ENCODE measurements at places on chromosomes 12 and 14.

- no peak for DNase-seq
Observed at GRCh38 chr12:1103632-1104031, 112.6 kb downstream of the ERC1 start.

DNA sequence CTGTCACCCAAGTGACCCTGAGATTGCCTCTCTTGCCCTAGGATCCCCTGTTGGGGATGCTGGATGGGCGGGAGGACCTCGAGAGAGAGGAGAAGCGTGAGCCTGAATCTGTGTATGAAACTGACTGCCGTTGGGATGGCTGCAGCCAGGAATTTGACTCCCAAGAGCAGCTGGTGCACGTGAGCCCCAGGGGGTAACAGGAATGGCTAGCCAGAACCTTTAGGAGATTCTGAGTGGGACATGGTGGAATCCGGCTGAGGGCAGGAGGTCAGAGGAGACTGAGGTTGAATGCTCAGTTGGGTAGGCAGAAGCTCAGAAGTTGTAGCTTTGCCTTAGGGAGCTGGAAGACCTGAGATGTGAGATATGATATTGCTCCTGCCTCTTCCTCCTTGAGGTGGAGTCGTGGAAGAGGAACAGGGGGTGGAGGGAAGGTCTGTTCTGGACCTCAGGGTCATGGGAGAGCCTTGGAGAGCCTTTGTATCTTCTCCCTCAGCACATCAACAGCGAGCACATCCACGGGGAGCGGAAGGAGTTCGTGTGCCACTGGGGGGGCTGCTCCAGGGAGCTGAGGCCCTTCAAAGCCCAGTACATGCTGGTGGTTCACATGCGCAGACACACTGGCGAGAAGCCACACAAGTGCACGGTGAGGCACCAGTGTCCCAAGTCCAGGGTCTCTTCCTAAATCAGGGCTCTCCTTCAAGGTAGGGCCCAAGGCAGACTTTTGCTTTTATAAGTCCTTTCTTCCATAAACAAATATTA is 6.3 kb downstream of the GLI1 start:
- no peak for DNase-seq

GRCh38 chr12:65681226-65681625 is 143.1 kb upstream of the HMGA2 start:
- DNase-seq: no peak

- DNase-seq: no peak
Observed at GRCh38 chr12:49720214-49720613, 13.0 kb upstream of the FMNL3 start.

- DNase-seq: no peak
Observed at GRCh38 chr12:67996347-67996746, 7.1 kb downstream of the IFNG-AS1 start.

DNA sequence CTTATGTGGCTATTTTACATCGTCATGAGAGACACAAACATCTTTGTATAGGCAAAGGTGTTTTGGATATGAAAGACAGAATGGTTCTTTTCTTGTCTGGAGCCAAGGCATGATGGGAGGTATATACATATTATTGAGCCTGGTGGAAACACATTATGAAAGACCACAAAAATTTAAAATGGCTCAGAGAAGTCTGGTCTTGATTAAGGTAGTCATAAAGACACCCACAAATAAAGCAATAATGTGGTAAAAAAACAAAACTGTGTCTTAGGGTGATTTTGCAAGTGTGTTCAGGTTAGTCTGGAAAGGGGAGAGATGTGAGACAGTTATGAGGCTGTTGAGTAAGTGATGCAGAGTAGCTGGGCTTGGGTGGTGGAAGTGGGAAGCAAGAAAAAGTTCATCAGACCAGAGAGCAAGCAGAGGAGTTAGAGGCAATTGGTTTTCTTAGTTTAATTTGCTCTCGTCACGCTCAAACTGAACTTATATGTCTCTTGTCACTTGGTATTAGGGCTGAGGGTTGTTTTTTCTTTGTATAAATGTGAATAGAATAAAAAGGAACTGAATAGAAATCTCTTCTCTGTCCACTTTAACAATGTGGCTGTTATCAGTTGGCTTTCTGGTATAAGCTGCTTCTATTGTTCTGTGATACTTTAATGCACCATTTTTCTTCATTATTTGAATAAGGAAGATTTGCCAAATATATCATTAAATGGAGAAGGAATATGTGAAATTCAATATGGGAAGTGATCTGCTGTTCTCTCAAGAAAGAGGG is 115.0 kb downstream of the AKAP6 start:
- DNase-seq: no peak

DNA sequence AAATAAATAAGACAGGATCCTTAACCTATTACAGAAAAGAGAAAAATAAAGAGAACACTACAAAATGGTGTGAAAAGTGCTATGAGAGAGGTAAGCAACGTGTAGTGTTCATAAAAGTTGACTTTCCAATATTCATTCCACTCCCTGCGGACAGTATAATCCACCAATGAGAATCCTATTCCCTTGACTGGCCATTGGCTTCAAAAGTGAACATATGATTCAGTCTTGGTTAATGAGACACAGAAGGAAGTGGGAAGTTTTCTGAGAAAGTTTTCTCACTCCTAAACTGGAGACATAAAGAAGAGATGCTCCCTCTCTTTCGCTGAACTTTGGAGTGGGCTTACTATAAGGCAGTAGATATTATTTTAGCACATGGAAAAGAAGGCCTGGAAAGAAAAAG is 153.1 kb downstream of the PAWR start:
- no peak for DNase-seq

- no peak for DNase-seq
Observed at GRCh38 chr12:85644508-85644907, 191.7 kb downstream of the RASSF9 start.

DNA sequence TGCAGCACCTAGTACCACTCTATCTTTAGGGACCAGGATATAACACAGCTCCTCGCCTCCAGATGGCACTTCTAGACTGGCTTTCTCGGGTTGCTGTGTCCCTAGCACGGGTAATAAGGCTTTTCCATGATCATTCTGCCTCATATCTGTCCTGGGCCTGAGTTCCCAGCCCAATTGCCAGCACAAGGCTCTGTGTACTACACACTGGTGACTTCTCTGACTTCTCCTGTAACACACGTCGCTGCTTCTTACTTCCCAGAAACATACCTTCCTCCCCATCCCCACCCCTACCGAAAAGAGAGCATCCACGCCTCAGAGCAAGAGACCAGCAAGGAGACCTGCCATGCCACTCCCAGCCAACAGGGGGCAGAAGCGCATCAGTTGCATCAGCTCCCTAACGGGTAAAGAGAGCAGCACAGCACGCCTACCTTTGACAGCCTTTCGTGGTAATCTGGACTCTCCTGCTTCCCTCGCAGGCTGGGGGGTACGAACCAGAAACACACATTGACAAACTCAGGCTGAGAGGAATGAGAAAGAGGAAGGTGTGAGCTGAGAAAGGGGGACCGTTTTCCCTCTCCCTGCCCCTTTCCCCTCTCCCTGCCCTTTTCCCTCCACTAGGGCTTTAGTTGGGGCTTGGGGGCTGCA is 21.2 kb upstream of the ZNF740 start:
- DNase-seq: peak; percentile 85

DNA sequence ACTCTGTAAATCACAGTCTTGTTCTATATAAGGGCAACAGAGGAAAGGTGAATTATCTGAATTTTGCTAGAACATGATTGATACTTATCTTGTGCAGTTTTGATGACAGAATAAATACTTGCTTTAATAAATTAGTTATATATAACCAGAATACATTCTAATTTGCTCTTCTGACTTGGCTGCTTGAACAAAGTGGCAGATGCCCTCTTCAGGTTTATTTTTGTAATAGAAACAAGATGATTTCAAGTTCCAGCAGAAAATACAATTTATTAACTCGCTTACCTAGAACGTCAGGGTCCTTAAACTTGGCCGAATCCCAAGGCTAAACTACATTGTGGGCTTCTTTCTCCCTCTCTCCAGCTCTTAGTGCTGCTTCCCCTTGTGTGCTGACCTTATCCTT is 57.6 kb upstream of the SSTR1 start:
- no peak for DNase-seq

DNA sequence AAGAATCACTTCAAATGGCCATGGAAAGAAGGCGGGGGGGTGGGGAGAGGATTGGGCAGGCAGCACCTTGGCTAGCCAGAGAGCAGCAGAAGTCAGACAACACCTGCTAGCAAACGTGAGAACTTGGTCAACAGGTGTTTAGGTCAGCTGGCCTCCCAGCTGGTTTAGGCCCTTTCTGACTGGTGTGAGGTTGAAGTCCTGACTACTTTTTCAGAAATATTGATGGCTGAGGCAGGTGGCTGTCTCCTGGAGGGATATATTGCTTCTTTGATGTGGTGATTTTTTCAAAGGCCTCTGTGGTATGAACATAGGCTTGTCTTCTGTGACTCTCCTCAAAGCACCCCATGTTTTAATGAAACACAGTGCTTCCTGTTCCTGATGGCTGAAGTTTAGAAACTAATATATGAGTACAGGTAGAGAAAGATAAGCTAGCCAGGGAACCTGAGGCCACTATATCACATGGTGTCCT is 238.2 kb upstream of the SSTR1 start:
- no peak for DNase-seq

DNA sequence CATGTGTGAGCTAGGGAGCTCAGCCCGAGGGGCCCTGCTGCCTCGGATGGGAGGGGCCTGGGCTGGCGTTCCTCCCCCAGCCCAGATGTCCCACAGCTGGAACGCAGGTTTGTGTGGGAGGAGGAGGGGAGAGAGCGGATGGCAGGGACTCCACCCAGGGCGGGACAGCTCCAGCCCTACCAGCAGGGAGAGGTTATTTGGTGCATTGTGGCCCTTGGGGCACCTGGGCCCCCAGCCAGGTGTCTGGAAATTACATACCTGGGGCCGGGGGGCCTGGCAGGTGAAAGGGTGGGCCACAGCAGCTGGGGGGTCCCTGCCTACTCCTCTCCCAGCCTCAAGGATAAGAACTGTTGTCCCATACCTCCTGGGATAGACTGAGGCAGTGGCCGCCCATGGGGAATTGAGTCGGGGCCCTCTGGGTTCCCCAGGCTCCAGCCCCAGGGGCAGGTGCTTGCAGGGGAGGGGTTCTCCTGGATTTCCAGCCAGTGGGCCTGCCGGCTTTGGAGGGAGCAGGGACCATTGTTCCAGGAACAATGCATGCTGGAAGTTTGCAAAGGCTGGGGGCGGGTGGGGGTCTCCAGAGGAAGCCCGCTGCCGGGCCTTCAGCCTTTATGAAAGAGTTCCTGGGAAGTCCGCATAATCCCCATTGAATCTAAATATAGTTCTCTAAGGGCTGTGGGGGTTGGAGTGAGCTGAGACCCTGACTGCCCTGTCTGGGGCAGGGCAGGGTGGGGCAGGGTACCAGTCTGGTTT is 1.2 kb downstream of the KIF26A start:
- no peak for DNase-seq

DNA sequence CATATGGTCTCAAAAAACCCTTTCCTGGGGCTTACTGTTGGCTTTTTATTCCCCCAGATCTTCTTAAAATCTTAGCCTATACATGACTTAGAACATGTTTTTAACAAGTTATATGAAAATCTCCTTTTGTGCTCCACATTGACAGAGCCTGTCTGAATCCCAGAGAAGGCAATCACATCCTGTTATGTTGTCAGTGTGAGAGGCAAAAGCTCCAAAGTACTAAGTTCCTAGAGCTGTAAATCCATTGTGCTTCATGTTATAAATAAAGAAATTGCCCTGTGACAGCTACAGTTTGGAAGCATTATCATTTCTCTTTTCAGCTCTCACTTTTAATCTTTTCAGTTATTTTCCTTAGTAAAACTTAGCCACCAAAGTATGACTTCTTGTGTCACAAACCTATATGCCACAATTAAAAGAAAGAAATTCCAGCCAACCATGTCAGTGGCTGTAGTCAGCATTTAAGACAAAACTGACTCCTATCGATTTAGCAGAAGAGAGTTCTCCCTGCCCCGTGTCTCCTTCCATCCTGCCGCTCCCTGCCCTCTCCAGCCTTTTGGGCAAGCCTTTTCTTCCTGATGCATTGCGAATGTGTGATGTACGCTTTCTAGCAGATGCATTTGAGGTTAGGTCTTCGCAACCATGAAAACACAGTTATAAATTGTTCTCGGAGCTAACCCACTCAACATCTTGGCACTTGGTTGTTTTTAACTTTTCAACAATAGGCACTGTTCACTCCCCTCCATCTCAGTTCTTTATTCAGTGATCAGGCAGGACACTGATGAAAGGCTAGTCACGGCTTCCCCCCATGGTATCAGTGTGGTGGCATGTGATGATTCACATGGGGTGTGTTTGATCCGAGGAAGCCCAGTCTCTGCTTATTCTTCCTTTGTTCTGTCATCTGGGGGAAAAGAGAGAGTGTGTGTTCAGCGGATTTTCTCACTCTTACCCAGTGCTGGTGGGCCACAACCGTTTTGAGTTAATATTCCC is 143.5 kb downstream of the SSPN start:
- no peak for DNase-seq

DNA sequence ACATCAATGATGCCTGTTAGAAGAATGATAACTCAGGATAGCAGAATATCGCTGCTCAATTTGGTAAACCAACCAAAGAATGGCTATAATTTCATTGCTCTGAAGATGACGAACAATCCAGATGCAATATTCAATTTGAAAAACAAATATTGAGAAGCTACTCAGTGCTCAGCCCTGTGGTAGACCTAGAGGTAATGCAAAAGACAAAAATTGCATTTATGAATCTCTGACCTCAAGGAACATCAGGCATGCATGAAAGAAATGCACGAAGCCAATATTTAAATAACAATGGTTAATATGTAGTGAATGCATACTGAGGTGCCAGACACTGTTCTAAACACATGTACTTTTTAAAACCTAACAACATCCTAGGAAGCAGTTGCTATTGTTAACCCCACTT is 298.6 kb upstream of the TMTC1 start:
- no peak for DNase-seq

DNA sequence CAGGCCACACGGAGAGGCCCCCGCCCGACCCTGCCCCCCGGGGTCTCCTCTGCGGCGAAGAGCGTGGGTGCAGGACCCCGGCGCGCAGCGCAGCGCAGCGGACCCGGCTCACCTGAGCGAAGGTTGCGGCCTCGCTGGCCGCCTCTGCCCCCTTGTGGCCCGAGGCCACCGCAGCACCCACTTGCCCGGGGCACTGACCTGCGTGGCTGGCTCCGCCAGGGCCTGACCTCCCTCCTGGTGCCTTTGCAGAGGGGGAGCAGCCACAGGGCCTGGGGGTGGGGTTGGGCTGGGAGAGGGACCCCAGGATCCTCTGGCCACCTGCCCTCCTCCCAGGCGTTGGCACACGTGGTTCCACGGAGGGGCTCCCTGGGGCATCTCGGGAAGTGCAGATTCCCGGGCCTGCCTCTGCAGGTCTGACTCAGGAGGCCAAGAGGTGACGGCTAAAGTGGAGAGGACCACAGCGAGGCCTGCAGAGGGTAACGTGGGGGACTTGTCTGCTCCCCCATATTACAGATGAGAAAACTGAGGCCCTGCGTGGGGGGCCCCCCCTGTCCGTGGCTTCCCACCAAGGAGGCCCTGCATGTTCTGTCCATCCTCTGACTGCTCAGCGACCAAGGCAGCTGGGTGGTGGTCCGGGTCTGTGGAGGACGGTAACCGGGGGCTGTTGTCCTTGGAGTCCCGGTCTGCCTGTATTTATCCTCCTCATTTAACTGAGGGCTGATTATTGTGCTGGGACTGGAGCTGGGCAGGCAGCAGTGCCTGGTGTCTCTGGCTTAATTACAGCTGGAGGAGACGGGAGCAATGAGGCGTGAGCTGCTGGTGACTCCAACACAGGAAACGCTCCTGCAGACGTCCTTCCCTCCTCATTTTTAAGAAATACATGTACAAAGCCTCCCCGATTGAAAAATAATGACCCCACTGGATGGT is 67.9 kb upstream of the BEGAIN start:
- DNase-seq: peak; percentile 25

GRCh38 chr14:42624980-42625761 is 1018.5 kb downstream of the LRFN5 start:
- no peak for DNase-seq

- DNase-seq: no peak
Observed at GRCh38 chr14:31283578-31284252, 76.1 kb upstream of the HECTD1 start.
